ENCODE measurements at places on chromosomes 5 and 9.

DNA sequence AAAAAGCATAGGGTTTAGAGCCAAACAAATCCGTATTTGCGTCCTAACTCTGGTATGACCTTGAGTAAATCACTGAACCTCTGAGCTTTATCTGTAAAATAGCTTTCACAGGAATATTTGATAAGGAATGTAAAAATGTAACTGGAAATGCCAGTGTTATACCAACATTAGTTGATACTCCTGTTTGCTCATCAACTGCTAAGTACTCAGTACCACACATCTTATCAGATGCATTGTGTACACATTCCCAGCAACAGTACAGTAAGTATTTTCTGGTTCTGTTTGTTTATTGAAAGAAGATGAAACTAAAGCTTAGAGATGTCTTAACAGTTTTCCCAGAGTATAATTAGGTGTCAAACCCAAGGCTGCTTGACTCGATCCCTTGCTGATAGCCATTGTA lies 21.5 kb downstream of the SNAPC3 start:
- DNase-seq: no peak

- no peak for DNase-seq
These were observed 115.9 kb upstream of the FCN2 start for GRCh38 chr9:134764473-134765269.

GRCh38 chr9:132249123-132249522 lies 87.3 kb downstream of the NTNG2 start:
- no peak for DNase-seq

DNA sequence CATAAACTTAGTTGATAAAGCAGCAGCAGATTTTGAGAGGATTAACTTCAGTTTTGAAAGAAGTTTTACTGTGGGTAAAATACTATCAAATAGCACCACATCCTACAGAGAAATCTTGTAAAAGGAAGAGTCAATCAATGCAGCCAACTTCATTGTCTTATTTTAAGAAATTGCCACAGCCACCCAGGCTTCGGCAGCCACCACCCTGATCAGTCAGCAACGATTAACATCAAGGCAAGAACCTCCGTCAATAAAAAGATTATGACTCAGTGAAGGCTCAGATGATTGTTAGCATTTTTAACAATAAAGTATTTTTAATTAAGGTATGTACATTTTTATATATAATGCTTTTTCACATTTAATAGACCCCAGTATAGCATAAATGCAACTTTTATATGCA lies 122.3 kb upstream of the NR4A3 start:
- no peak for DNase-seq

DNA sequence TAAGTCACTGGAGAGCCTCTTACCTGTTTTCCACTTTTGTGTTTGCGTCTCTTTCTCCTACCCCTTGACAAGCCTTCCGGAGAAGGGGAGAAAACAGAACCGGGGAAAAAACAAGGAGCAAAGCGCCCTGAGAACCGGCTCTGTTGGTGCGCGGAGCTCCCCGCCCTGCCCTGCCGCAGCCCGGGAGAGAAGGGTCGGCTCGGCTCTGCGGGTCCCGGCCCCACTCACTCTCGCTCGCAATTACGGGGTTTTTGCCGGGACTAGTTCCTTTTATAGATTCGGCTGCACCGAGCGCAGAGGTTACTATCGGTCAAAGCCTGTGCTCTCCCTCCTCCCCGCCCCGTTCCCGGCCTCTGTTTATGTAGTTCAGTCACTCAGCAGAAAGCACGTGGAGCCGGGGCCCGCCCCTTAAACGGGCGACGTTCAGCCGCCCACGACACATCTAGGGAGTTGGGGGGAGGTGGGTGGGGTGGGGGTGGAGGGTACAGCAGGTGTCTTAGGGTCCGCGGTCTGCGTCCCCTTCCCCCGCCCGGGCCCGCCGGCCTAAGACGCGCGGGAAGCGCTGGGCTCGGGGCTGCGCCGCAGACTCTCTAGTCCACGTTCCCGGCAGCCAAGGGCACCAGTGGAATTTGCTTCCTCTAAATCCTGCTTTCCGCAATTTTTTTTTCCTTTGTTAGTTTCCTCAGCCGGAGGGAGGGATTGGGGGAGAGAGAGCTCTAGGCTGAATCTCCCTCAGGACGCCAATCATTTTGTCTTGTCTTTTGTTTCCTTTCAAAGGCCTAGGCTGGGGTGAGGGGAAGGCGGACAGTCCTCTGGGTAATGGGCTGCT lies at the start of gene ABCA1:
ABCA1 (minus strand) TSS at position 244 of the 829 bp plus-strand sequence. CDS start 24,476 bp downstream, outside the sequence.
- DNase-seq: peak; percentile 36

GRCh38 chr5:173114536-173114935 lies 29.8 kb upstream of the BNIP1 start:
- DNase-seq: no peak

DNA sequence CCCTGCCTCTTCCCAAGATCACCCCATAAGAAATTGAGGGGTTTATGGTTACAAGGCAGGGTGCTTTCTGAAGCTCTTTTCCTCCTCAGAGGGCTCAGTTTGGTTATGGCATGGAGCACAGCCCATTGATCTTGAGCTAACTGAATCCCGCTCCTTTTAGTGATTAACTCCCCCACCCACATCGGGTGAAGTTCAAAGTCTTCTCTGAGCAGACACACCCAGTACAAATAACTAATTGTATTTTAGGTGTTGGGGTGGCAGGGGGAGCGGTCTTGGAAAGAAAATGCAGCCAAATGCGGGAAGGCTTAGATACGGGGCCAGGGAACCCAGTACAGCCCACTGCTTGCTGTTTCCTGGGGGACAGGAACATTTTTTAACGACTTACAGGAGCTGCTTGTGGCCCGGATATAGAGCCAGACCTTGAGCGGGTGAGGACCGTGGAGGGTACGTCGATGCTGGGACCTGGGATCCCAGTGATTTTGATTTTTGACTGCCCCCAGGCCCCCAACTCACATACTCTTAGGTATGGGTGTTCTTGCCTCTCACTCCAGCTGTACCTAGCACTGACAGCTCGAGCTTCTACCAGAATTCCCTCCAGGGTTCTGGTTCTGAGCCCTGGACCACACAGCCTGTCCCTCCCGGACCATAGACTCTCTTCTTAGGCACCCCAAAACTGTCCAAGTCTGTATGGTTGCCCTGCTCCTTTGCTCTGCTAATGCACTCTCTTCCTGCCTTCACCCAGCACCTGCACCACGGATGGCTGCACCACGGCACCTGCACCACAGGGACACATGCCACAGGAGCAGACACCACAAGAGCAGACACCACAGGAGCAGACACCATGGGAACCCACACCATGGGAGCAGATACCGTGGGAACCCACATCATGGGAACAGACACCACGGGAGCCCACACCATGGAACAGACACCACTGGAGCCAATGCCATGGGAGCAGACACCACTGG lies 18.3 kb upstream of the RXRA start:
- no peak for DNase-seq

- no peak for DNase-seq
These were observed 16.9 kb downstream of the SEMA6A start for GRCh38 chr5:116557669-116558271.

GRCh38 chr5:134543820-134544614 lies 18.5 kb downstream of the JADE2 start:
- DNase-seq: no peak

- DNase-seq: no peak
These were observed 146.6 kb upstream of the TUT7 start for GRCh38 chr9:86500667-86501435.

DNA sequence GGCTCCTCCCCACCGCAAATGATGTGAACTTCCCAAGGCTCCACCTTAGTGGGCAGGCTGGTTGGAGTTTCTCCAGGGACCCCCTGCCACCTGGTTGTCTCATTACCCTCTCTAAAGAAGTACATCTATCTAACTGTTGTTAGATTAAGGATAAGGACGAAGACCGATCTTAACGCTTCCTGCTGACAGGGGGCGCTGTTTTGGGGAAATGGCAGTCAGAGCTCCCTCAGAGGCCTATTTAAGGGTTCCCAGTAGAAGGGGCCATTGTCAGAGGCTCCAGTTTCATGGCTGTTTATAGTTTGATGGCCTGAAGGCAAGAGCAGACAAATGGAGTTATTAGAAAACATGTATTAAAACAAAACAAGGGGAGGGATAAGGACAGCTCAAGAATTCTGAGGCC lies 100.1 kb downstream of the SPEF2 start:
- no peak for DNase-seq

DNA sequence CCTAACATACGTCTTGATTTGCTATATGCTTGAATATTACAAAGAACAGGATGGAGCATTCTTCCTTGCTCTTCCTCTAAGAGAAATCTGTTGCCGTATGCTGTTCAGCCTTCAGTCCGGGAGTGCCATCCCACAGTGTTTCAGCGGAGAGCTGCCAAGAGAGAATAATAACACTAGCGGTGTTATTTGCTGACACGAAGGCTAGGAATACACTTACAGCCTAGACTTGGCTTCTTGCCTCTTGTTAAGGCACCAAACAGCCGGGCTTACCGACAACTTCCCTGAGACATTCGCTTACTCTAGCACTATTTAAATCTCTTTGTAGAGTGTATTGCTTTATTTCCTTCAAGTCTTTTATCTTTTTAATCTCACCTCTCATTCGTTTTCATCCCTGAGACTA lies 31.4 kb downstream of the KCTD16 start:
- no peak for DNase-seq

- DNase-seq: no peak
These were observed 20.9 kb downstream of the RFK start for GRCh38 chr9:76373173-76373783.

DNA sequence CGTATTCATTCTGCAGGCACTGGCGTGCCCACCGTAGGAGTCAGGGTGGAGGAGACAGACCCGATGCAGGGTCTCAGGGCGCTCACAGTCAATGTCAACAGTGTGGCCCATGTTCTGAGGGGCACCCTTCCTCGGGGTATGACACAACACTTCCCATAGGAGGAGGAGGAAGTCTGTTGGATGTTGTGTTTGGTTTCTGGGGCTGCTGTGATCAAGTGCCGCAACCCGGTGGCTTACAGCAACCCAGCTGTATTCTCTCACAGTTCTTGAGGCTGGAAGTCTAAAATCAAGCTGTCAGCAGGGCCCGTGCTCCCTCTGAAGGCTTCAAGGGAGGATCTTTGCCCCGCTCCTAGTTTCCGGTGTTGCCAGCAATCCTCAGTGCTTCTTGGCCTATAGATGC lies 5.6 kb upstream of the HNRNPAB start:
- no peak for DNase-seq

DNA sequence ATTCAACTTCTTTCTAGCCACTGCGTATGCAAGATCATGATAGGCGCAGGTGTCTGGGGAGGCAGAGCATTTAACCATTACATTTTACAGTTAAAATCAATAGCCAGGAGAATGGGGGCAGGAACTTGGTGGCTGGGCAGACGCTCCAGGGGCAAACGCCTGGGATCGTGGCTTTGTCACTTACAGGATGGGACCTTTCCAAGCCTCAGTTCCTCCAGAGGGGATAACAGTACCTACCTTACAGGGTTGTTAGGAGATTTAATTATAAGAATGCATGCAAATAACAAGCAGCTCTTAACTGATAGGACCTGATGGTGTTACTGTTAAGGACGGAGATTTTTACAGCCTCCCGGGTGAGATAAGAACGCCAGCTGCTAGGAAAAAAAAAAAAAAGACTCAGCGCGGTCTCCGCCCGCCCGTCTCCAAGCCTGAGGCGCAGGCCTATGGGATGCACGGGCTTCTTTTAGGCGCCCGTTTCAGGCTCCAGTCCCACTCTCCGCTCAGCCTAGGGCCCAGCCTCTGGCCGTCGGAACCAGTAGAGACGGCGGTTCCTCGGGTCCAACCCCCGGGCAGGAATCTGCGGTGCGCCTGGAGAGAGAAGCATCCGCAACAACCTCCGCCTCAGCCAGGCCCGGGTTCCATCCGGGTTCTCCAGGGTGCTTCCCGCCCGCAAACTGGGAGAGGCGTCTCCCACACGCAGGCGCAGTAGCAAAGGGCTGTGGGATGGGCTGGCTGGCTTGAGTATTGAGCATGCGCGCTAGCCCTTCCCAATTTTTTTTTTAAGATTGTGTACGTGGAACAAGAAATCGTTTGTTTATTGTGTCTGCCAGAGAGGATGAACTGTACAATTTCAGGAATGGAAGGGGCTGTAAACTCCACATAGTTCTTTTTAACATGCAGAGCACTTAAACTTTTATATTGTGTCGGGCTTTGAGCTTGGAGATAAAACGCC lies at the start of gene FAM200C:
FAM200C (minus strand) TSS at position 653 of the 952 bp plus-strand sequence. CDS start 4,564 bp downstream, outside the sequence.
- peak; percentile 21 for DNase-seq

- no peak for DNase-seq
These were observed 3.0 kb downstream of the SLC22A5 start for GRCh38 chr5:132372542-132372941.

- no peak for DNase-seq
These were observed 7.6 kb upstream of the RIC1 start for GRCh38 chr9:5621327-5621726.

GRCh38 chr9:133449760-133450159 lies 10.0 kb upstream of the CACFD1 start:
- DNase-seq: no peak

DNA sequence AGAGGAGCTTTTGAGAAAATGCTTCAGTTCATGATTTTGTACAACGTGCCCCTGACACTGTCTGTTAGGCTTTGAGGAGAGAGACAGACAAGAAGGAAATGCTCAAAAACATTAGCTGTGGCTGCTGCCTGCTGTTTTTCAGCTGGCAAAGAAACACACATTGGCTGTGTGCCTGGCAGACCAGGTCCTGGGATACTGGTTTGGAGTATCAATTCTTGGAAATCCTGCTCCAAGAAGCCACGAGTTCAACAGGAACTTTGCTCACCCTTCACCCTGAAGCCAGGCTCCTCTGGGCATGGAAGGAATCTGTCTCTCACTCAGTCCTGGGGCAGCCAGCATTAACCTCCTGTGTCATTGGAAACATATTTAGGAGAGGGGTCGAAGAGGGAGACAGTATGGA lies 245.5 kb downstream of the AUH start:
- no peak for DNase-seq

DNA sequence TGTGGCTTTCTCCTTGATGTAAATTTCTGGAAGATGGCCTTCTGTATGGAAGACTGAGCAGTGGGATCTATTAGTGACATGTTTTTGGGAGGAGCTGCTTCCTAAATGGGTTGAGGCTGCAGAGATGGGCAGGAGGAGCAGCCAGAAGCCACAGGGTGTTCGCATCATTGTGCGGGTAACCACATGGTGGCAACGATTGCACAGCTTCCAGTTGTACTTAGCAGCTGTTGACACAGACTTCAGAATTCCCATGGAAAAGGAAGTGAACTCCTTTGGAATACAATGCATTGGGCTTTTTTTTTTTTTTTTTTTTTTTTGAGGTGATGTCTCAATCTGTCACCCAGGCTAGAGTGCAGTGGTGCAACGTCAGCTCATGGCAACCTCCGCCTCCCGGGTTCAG lies 297.3 kb downstream of the NR3C1 start:
- DNase-seq: no peak

DNA sequence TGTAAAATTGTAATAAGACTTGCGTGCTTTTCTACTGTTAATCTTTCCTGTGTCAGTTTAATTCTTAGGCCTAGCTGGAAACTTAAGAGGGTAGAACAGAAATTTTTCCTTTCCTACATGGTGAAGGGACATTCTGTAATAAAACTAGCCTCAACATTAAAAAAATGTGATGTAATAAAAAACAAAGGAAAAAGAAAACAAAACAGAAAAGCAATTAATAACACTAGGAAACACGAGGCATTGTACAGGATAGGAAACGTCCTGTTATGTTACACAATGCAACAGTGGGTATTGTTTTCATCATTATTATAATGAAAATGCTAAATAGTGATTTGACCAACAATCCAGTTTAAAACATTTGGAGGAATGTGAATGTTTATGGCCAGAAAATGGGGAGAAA lies 47.8 kb downstream of the FXN start:
- no peak for DNase-seq
